ENCODE measurements at places on chromosomes 3 and 15. TPM values are rescaled to one million over a fixed set of nuclear protein-coding genes. Genes with fewer than 3 reads are reported as not detected.
A peak's percentile ranks its signal among the peaks of the same experiment; 100 is the strongest.

GRCh38 chr3:134846911-134847317 is 51.9 kb downstream of the EPHB1 start:
- H3K36me3 ChIP-seq: no peaks in the 10 kb centered on the region
- peak; percentile 56 for DNase-seq
- H3K27me3 ChIP-seq: no peaks in the 10 kb centered on the region
- no peaks in the 10 kb centered on the region for H3K4me1 ChIP-seq
- no peak overlapping the region for H3K27ac ChIP-seq

- no peaks in the 10 kb centered on the region for H3K36me3 ChIP-seq
- DNase-seq: no peak
- peaks cover 7% of the 10 kb centered on the region for H3K4me1 ChIP-seq
- no peak overlapping the region for H3K27ac ChIP-seq
Measured at GRCh38 chr3:53841296-53841695, 4.9 kb downstream of the CHDH start.

- DNase-seq: no peak
- H3K27me3 ChIP-seq: no peaks in the 10 kb centered on the region
- no peaks in the 10 kb centered on the region for H3K4me1 ChIP-seq
- no peaks in the 10 kb centered on the region for H3K36me3 ChIP-seq
- no peak overlapping the region for H3K4me3 ChIP-seq
Measured at GRCh38 chr3:128254066-128254590, 100.8 kb downstream of the EEFSEC start.

DNA sequence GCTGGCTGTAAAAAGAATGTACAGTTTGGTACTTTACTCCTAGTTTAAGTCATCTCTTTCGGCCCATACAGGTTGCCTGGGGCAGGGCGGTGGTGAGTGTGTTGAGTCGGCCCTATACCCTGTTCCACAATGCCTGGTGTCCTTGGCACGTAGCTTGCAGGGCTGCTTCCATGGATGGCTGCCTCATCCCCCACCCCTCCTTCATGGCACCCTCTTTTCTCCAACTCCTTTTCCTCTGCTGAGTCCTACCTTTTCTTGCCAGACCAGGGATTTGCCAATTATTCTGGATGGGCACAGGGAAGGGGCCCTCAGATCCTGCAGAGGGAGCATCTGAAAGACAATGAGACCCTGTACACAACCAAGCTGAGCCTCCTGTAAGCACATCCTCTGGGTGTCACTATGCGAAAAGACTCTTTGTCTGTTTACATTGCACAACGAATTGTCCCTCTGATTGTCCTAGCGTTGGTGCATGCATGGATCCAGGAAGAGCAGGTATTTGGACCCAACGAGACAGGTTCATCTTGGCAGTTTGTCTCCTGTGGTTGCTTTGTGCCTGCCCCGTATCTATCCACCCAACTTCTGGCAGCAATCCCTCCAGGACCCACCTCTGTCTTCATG is 73.6 kb upstream of the CGNL1 start:
- DNase-seq: no peak
- no peak overlapping the region for H3K4me3 ChIP-seq
- H3K36me3 ChIP-seq: no peaks in the 10 kb centered on the region
- H3K27me3 ChIP-seq: no peaks in the 10 kb centered on the region

DNA sequence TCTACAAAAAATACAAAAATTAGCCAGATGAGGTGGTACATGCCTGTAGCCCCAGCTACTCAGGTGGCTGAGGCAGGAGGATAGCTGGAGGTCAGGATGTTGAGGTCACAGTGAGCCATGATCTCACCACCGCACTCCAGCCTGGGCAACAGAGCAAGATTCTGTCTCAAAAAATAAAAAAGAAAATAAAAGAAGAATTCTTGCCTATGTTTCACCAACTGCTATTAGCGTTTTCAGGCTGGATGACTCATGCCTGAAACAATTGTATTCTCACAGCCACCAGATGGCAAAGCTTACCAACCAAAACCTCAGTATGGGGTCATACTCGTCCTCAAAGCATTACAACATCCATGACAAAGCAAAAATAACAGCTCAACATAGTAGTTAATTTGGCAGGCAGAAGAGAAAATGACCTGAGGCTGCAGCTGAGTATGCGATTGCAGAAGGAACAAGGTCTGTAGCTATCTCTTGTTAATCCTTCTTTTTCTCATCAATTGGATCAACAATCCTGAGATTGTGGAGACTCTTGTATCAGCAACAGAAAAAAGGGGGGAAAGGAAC is 52.2 kb downstream of the TP53BP1 start:
- peak; percentile 59 for DNase-seq
- H3K4me3 ChIP-seq: no peak overlapping the region
- H3K27ac ChIP-seq: no peak overlapping the region
- H3K27me3 ChIP-seq: no peaks in the 10 kb centered on the region

MUC20 gene
- total RNA-seq: 20.7 TPM

TIMP4 gene
- total RNA-seq: 17.2 TPM
